CD4-positive, alpha-beta memory T cell (primary cell): ENCODE measurements at places on chromosomes 11 and 22.

DNA sequence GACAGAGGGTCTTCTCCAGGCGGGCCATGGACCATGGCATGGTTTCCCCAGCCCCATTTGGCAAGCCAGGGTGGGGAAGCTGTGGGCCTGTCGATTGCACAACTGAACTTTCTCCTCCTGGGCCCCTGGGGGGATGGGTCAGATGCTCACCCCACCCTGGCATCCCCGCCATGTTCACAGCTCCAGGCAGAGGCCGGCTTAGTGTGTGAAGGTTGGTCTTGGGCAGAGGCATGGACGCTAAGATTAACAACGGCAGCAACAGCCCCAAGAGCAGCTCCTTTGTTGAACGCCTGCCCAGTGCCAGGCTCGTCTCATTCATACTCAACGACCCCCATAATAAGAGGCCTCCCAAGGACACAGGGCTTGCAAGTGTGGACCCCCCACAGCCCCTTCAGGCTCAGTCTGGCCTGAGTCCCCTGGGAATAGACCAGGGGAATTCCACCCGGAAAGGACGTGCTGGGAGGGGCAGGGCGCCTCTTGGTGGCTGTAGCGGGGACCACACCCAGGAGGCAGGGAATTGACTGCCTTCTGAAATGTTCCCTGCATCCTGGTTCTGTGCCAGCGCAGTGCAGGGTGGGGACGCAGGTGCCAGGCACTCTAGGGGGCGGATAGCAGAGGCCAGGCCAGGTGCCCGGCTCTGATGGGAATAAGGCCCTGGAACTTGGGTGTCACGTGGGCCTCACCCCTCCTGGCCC is 8.3 kb downstream of the TSPO start:
- peaks cover 5% of the 10 kb centered on the region for H3K4me1 ChIP-seq
- no peaks in the 10 kb centered on the region for H3K27me3 ChIP-seq
- no peaks in the 10 kb centered on the region for H3K36me3 ChIP-seq
- H3K4me3 ChIP-seq: no peak overlapping the region

GRCh38 chr11:17786824-17787525 is 52.4 kb downstream of the KCNC1 start:
- H3K27ac ChIP-seq: no peak overlapping the region
- no peak overlapping the region for H3K4me3 ChIP-seq
- H3K36me3 ChIP-seq: no peaks in the 10 kb centered on the region
- no peaks in the 10 kb centered on the region for H3K27me3 ChIP-seq

- H3K27me3 ChIP-seq: no peaks in the 10 kb centered on the region
- no peak overlapping the region for H3K27ac ChIP-seq
- DNase-seq: no peak
- H3K4me3 ChIP-seq: no peak overlapping the region
Observed at GRCh38 chr11:10793470-10794255, 15.1 kb downstream of the EIF4G2 start.

DNA sequence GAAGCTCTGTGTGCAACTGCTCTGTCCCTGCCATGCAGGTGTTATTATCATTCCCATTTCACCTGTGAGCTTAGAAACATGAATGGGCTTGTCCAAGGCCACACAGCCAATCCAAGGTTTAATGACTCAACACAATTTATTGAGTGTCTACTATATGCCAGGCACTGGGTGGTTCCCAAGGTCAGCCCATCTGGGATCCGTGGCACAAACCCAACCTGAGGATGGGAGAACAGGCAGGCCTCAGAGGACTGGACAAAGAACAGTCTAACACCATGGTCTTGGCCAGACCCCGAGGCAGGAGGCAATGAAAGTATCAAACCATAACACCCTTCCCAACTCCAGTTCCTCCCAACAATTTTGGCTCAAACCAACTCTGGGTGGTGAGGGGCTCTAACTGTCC is 15.7 kb downstream of the SPATA19 start:
- H3K27me3 ChIP-seq: no peaks in the 10 kb centered on the region
- H3K4me3 ChIP-seq: no peak overlapping the region
- H3K4me1 ChIP-seq: no peaks in the 10 kb centered on the region
- no peak for DNase-seq
- no peaks in the 10 kb centered on the region for H3K36me3 ChIP-seq
- H3K27ac ChIP-seq: no peak overlapping the region

DNA sequence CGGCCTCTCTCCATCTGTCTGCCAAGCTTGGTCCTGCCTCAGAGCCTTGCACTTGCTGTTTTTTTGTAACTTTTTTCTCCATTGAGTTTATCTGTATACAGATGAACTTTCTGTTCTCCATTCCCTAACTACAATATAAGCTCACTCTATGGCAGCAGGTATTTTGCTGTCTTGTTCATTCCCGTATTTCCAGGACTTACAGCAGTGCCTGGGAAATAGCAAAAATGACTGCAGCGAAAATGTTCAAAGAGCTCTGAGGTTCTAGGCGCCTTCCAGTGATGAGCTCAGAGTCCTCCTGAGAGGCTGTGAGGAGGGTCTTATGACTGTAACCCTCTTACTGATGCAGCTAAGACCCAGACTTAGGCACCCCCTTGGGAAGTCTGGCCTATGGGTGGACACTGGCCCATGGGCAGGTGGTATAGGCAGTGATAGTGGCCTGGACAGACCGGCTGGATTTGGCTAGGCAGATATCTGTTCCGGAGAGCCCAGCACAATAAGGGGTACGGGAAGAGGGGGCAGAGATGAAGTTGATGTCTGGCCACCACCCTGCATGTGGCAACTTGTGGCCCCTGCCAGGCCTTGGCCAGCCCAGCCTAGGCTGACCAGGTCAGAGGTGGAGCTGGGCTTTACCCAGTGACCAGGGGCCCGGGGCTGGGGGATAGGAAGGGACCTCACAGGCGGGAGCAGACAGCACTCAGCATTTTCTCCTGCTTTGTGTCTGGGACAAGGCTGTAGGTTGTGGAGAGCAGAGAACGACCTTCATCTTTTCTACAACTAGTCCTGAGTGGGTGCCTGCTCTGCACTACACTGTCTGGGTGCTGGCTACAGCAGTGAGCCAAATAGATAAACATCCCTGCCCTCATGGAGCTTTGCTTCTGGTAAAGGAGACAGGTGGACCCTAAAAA is 4.6 kb downstream of the ATF4 start:
- H3K27me3 ChIP-seq: no peaks in the 10 kb centered on the region
- DNase-seq: no peak
